Prostate gland (tissue), 2 donors: ENCODE measurements at places on chromosomes 6 and 20. TPM values are rescaled to one million over a fixed set of nuclear protein-coding genes. Genes with fewer than 3 reads are reported as not detected.

Gene WFDC12
- not detected for total RNA-seq

- H3K4me1 ChIP-seq: no peaks in the 10 kb centered on the region
- DNase-seq: no peak
- H3K27me3 ChIP-seq: no peaks in the 10 kb centered on the region
- no peak overlapping the region for H3K27ac ChIP-seq
- H3K36me3 ChIP-seq: no peaks in the 10 kb centered on the region
Observed at GRCh38 chr6:22706651-22707050, 137.3 kb downstream of the HDGFL1 start.

- H3K4me1 ChIP-seq: no peaks in the 10 kb centered on the region
- DNase-seq: no peak
- no peaks in the 10 kb centered on the region for H3K27me3 ChIP-seq
Observed at GRCh38 chr6:132310921-132311320, 90.4 kb downstream of the MOXD1 start.

- no peaks in the 10 kb centered on the region for H3K36me3 ChIP-seq
- no peak for DNase-seq
- peaks cover 4% of the 10 kb centered on the region for H3K4me1 ChIP-seq
- no peaks in the 10 kb centered on the region for H3K27me3 ChIP-seq
- no peak overlapping the region for H3K4me3 ChIP-seq
Observed at GRCh38 chr6:22361576-22361975, 64.7 kb upstream of the PRL start.

Gene AVP
- 3.1 TPM for total RNA-seq

GRCh38 chr6:167350731-167351655 is 26.1 kb downstream of the TTLL2 start:
- H3K4me3 ChIP-seq: peak overlapping the region; percentile 34
- H3K27ac ChIP-seq: peak overlapping the region; percentile 12
- peaks cover 3% of the 10 kb centered on the region for H3K4me1 ChIP-seq
- DNase-seq: peak; percentile 74
- H3K36me3 ChIP-seq: no peaks in the 10 kb centered on the region

Gene NKAPL
- total RNA-seq: 0.14 TPM

GRCh38 chr6:13413466-13413862 is 73.9 kb downstream of the GFOD1 start:
- H3K4me1 ChIP-seq: no peaks in the 10 kb centered on the region
- H3K36me3 ChIP-seq: no peaks in the 10 kb centered on the region
- DNase-seq: no peak
- no peaks in the 10 kb centered on the region for H3K27me3 ChIP-seq
- H3K4me3 ChIP-seq: no peak overlapping the region
